CD4-positive, alpha-beta T cell treated with Interleukin-21 for 1 hour (primary cell): ENCODE measurements at places on chromosomes 4 and X.

- no peak for DNase-seq
Measured at GRCh38 chr4:73575660-73576059, 44.6 kb downstream of the RASSF6 start.

DNA sequence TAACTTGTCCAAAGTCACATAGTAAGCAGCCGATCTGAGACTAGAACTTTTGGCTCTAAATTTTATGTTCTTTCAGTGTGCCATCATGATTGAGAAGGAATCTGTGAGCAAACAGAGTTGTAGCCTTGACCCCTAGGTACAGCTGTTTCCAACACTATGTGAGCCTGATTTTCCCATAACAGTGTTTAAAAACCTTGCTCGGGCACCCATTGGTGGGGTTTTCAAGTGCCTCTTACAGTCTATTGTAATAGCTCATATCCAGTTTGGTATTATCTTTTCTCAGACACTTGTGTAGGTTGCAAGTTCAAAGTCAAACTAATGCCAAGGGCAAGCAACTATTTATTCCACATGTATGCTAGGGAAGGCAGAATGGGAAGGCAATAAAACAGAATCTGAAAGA lies 467.9 kb downstream of the INPP4B start:
- no peak for DNase-seq

- DNase-seq, result no peak
Measured at GRCh38 chr4:86600007-86600653, 6.0 kb downstream of the PTPN13 start.

GRCh38 chr4:172996571-172997216 lies 171.9 kb upstream of the GALNT7 start:
- no peak for DNase-seq

- no peak for DNase-seq
Measured at GRCh38 chrX:7908821-7909220, 18.4 kb downstream of the PNPLA4 start.

- DNase-seq, result no peak
Measured at GRCh38 chr4:143417679-143418403, 81.2 kb downstream of the GAB1 start.

DNA sequence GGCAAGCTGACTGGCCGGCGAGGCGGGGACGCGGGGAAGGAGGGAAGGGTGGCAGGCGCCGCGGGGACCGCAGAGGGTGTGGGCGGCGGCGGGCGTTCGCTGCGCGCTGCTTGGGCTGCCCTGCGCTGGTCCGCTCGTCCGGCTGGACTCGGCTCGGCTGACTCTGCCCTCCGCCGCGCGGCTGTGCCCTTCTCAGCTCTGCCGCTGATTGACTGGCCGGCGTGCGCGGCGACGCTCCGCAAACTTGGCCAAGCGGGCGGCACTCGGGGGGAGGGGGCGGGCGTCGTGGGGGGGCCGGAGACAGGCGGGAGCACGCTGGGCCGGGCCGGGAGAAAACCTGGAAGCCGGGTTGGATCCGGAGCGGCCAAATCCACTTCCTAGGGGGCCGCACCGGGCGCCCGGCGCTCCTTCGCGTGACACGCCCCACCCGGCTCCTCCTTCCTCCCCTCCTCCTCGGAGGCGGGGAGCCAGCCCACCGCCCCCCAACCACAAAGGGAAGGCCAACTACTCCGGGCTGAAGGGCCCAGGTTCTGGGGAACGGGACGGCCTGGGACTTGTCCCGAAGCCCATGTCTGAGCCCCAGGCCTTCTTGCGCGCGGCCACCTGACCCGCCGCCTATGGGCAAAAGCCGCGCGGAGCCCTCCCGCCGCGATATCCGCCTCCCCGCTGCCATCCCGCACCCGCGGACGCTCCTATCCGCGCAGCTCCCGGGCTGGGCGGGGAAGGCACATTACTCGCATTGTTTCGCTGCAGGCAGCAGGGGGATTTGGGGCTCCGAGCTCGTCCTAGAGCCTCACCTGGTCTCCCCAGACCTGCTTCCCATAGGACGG lies at the start of gene GPC4:
TSS of gene GPC4 (minus strand) at position 214 of the 830 bp plus-strand sequence. CDS start 524 bp downstream, outside the sequence.
- DNase-seq, result no peak

DNA sequence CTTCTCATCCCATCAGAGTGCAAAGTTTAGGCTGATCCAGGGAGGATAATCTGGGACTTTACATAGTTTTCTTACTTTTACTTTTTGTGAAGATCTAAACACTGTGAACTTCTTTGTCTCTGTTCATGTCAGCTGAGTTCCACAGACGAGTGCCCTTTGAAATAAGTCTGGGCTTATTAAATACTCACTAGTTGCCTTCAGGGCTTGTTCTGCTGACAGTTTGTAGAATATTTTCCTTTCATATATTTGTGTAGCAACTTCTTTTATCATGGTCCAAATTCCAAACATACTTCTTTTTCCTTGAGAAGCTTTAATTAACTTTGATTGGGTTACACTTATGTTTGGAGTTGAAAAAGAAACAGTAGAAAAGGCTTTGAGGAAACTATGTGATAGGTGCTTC lies 109.6 kb downstream of the SH2D1A start:
- no peak for DNase-seq

DNA sequence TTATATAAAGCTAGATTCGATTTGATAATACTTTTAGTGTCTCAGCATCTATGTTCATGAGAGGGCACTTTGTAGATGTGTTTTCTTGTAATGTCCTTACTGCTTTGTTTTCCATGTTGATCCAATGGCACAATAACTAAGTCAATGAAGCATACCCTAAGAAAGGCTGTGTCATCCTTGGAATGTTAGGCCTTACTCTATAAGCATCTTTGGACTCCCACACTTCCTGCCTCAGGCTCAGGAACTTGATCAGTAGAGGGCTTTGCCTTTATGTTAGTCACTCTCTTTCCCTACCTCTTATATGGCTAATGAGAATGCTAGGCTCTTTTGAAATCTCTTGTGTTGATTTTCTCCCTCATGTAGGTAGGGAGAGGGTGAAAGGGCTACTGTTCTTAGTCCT lies 33.2 kb upstream of the EDA2R start:
- DNase-seq, result no peak

GRCh38 chr4:178296669-178297068 lies 854.4 kb upstream of the AGA start:
- no peak for DNase-seq

GRCh38 chr4:2816401-2816954 lies 23.6 kb downstream of the SH3BP2 start:
- DNase-seq, result no peak
